ENCODE measurements at places on chromosomes 16 and 17.
A peak's percentile ranks its signal among the peaks of the same experiment; 100 is the strongest.

GRCh38 chr16:21001262-21001661 lies 100.7 kb downstream of the LYRM1 start:
- peak; percentile 20 for DNase-seq

- no peak for DNase-seq
These were observed 7.6 kb downstream of the LMF1 start for GRCh38 chr16:962901-963814.

- DNase-seq: no peak
These were observed 25.4 kb downstream of the CALCOCO2 start for GRCh38 chr17:48856122-48856821.

DNA sequence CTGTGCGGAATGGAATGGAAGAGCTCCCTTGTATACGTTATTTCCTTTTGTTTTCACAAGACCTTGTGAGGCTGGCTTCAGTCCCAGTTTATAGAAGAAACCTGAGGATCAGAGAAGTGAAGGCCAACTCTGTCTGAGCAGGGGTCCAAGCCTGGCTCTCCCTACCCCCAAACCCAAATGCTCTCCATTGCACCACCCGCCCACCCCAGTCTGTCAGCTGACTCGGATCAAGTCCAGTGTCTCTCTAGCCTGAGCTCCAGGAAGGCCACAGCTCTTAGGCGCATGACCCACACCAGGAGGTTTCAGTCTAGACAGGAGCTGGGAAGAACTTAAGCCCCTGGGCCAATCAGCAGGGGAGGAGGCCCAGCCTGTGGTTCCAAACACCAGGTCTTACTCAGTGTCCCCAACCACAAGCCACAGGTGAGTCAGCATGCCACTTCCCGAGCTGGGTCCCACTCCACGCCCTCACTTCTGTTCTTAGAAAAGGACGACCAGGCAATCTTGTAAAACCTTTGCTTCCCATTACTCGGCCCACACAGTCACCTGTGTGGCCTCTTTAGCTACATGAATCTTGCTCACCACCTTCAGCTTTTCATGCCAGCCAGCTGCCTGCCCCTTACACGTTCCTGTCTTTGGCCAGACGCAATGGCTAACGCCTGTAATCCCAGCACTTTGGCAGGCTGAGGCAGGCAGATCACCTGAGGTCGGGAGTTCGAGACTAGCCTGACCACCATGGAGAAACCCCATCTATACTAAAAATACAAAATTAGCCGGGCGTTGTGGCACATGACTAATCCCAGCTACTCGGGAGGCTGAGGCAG lies 27.8 kb downstream of the TK2 start:
- DNase-seq: peak; percentile 77

DNA sequence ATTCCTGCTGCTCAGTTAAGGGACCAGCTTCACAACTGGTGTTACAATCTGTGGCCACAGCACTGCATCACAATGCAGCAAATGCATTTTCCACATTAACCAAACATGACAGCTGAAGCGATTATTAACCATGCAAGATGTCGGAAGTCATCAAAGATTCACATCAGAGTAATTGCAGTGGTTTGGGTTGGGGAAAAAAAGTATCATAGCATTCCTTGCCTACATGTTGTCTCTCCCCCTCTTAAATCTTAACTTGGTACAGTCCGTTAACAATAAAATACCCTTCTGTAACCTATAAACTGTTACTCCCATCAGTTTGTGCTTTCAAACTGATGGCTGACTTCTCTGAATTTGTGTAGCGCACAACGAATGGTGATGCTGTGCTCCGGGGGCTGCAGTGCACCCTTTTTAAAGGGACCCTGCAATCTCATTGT lies 51.6 kb downstream of the NUP93 start:
- no peak for DNase-seq

GRCh38 chr16:3797473-3797872 lies 80.1 kb upstream of the TRAP1 start:
- DNase-seq: no peak

DNA sequence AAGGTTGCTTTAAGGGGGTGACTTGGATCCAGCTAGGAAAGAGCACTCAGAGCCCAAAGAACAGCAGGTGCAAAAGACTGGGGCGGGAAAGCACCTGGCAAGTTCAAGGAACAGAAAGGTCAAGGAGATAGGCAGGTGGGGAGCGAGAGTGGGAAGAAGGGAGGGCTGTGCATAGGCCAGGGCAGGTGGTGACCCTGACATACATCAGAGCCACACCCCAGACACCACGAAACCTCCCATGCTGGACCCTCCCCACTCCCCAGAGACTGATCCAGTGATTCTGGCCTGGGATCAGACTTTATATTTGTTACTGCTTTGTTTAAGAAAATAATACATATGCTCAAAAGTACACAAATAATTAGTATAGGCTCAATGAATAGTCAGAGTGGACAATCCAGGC lies 48.5 kb upstream of the RBFOX3 start:
- DNase-seq: no peak

- DNase-seq: peak; percentile 85
These were observed 70.4 kb upstream of the SMURF2 start for GRCh38 chr17:64732336-64733006.

DNA sequence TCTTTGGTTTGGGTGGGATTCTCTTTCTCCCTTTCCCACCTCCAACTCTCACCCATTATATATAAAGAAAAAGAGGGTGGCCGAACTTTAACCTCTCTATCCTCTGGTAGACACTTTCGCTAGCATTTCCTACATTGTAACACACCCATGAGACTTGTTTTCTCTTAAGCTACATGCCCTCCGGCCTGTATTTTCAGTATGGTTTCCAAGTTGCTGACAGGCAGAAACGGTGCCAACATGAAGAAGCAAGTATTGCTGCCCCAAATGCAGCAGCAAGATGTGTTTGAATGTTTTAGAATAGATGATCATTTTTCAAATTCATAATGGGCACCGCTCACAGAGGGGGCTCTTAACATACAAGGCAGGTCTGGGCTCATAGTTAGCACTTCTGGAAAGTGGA lies 18.7 kb upstream of the CYB5B start:
- DNase-seq: no peak

GRCh38 chr17:6800422-6801027 lies 24.5 kb downstream of the FBXO39 start:
- no peak for DNase-seq

GRCh38 chr16:7093511-7093910 lies 239.1 kb upstream of the RBFOX1 start:
- no peak for DNase-seq

GRCh38 chr16:12539185-12539929 lies 264.3 kb downstream of the CPPED1 start:
- DNase-seq: peak; percentile 91

DNA sequence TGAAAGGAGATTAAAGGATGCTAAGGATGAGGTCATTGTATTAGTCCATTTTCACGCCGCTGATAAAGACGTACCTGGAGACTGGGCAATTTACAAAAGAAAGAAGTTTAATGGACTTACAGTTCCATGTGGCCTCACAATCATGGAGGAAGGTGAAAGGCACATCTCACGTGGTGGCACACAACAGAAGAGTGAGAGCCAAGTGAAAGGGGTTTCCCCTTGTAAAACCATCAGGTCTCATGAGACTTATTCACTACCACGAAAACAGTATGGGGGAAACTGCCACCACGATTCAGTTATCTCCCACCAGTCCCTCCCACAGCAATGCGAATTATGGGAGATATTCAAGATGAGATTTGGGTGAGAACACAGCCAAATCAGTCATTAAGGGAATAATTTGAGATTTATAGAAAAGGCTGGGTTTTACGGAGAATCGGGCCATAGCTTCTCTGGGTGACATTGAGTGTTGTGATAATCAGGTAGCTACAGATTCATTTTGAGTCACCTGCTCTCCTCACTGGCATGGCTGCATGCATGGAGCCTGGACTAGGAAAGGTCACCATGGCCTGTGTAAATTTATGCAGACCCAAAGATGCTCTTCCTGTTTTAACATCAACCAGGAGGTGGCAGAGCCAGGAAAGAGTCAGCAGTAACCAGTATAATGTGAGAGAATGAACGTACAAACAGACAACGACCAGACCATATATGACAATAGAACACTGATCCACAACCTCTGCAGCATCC lies 40.5 kb upstream of the DYNLRB2 start:
- DNase-seq: no peak

- DNase-seq: no peak
These were observed 32.0 kb upstream of the SMPD3 start for GRCh38 chr16:68480084-68480995.

DNA sequence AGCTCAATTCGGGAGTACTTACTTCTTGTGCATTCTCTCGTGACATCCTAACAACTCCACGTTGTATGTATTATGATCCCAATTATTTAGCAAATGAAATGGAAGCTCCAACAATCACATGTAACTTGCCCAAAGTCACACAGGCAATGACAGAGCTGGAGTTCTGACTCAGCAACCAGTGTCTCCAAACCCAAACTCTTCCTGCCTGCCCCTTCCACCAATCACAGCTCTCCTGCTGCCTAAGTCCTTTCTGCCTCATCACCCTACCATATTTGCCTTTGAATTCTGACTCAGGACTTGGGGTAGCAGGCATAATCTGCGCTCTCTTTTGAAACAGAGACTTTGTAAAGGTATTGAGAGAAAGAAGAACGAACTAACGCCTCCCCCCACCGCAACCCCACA lies 245.2 kb upstream of the MAF start:
- peak; percentile 15 for DNase-seq

- no peak for DNase-seq
These were observed 709 bp downstream of the STAT5A start for GRCh38 chr17:42288803-42289610.

All from fibroblast of skin of back (primary cell).